ENCODE measurements at places on chromosomes 3 and 15. TPM values are rescaled to one million over a fixed set of nuclear protein-coding genes. Genes with fewer than 3 reads are reported as not detected.

DNA sequence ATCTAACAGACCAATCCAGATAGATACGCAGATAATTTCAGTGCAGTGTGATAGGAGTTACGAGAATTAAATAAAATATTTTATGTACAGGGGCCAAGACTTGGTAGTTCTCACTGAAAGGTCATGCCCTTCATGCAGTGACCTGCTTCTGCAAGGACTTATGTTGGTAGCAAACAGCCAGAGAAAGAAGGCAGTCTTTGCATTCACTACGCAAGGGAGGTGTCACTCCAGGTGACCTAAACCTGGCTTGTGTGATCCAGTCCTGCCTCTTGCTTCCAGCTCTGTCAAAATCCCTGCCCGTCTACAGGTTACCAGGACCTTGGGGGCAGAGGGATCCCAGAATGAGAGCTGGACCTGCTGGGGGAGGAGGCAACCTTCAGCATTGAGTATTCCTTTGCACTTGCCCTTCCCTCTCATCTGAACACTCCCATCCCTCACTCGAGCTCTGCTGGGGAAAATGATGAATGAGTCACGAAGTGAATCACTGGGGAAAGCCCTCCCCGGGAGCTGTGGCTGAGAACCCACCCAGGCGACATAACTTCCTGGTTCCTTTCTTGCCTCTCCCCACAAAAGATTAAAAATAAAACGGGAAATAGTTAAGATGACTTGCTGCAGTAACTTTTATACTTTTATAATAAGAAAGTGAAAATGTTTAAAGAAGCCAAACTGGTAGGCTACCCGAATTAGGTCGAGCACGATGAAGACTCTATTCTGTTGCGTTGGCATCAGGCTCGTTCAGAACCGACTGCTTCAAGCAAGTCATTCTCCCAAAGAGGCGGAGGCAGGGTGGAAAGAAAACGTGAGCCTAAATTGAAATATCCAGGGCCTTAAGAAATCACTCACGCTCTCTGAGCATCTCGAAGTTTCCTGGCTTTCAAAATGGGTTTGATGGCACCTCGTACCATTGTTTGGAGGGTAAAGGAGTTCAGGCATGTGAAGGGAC, 216.1 kb downstream of the SLCO3A1 start:
- no peak overlapping the region for H3K27ac ChIP-seq
- peak overlapping the region; percentile 20 for H3K4me3 ChIP-seq
- no peaks in the 10 kb centered on the region for H3K36me3 ChIP-seq

DNA sequence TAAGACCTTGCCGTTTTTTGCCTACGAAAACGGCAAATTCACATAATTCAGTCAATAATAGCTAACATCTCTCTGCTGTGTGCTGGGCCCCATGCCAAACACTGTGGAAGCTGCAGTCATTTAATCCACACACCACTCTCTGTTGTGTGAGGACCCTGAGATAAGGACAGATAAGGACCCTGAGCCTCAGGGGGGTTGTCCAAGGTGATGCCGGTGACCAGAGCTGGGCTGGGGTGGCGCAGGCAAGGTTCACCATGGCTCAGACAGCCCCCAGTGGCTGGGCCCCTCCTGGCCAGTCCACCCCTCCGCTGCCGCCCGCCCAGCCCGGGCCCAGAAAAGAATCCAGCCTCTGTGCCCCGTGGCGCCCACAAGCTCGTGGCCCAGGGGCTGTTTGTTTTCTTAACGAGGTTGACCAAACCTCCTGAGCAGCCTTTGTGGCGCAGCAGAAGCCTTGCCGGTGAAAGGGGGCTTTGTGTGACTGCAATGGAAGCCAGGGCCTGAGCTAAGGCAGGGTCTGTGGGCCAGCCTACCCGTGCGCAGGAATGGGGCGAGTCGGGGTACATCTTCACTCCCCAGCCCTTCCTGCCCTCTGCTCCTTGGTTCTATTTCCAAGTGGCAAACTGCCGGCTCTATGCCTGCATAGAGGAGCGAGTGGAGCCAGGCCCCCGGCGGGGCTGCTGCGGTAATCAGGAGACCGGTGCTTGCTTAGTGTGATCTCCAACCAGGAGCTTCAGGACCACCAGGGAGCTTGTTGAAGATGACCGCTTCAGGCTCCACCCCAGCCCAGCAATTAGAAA, 4.4 kb upstream of the SNX22 start:
- H3K4me3 ChIP-seq, result no peak overlapping the region
- peaks cover 48% of the 10 kb centered on the region for H3K4me1 ChIP-seq

- no peaks in the 10 kb centered on the region for H3K27me3 ChIP-seq
- no peaks in the 10 kb centered on the region for H3K36me3 ChIP-seq
- no peak overlapping the region for H3K27ac ChIP-seq
- H3K4me3 ChIP-seq, result no peak overlapping the region
- H3K4me1 ChIP-seq, result no peaks in the 10 kb centered on the region
- DNase-seq, result no peak
Observed at GRCh38 chr3:77348244-77348855, 308.5 kb downstream of the ROBO2 start.

DNA sequence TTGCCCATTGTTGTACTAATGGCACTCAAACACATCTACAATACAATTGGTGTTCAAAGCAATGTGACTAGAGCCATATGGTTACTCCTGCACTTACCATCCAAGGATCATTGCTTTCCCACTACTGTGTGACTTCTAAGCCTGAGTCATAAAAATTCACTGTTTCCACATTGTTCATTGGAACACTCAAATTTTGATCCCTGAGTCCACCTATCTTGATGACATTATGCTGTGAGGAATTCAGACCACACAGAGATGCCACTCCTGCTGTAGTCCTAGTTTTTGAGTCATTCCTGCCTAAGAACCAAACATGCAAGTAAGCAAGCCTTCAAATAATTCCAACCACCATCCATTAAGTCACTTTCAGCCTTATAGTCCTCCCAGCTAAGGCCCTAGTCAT, 176.2 kb downstream of the EFHB start:
- H3K4me3 ChIP-seq, result no peak overlapping the region
- DNase-seq, result no peak
- no peaks in the 10 kb centered on the region for H3K4me1 ChIP-seq

The CHMP2B gene
- total RNA-seq, result 21.7 TPM

DNA sequence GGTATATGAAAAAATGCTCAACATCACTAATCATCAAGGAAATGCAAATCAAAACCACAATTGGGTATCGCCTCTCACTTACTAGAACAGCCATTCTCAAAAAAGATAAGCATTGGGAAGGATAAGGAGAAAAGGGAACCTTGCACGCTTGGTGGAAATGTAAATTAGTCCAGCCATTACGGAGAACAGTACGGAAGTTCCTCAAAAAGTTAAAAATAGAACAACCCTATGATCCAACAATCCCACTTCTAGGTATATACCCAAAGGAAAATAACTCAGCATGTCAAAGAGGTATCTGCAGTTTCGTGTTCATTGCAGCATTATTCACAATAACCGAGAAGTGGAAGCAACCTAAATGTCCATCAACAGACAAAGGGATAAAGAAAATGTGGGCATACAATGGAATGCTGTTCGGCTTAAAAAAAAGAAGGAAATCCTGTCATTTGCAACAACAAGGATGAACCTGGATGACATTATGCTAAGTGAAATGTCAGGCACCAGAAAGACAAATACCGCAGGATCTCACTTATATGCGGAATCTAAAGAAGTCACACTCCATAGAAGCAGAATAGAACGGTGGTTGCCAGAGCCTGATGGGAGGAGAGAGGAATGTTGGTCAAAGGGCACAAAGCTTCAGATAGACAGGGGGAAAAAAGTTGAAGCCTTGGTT, 11.7 kb upstream of the CMTM7 start:
- no peak for DNase-seq
- no peak overlapping the region for H3K27ac ChIP-seq
- no peaks in the 10 kb centered on the region for H3K27me3 ChIP-seq
- no peaks in the 10 kb centered on the region for H3K36me3 ChIP-seq

The LRRC15 gene
- total RNA-seq, result not detected

The TRIP4 gene
- 35.0 TPM for total RNA-seq

GRCh38 chr15:40469776-40470390, 901 bp upstream of the CHST14 start:
- peak overlapping the region; percentile 64 for H3K4me3 ChIP-seq
- peaks cover 10% of the 10 kb centered on the region for H3K4me1 ChIP-seq
- no peak for DNase-seq
- peaks cover 19% of the 10 kb centered on the region for H3K36me3 ChIP-seq
- no peaks in the 10 kb centered on the region for H3K27me3 ChIP-seq

The KBTBD12 gene
- total RNA-seq, result 0.16 TPM

- no peaks in the 10 kb centered on the region for H3K4me1 ChIP-seq
- DNase-seq, result no peak
- no peak overlapping the region for H3K4me3 ChIP-seq
- H3K27me3 ChIP-seq, result peaks cover 5% of the 10 kb centered on the region
- H3K36me3 ChIP-seq, result no peaks in the 10 kb centered on the region
- no peak overlapping the region for H3K27ac ChIP-seq
Observed at GRCh38 chr3:13826672-13827071, 53.2 kb downstream of the WNT7A start.

The MEX3B gene
- 0.31 TPM for total RNA-seq

DNA sequence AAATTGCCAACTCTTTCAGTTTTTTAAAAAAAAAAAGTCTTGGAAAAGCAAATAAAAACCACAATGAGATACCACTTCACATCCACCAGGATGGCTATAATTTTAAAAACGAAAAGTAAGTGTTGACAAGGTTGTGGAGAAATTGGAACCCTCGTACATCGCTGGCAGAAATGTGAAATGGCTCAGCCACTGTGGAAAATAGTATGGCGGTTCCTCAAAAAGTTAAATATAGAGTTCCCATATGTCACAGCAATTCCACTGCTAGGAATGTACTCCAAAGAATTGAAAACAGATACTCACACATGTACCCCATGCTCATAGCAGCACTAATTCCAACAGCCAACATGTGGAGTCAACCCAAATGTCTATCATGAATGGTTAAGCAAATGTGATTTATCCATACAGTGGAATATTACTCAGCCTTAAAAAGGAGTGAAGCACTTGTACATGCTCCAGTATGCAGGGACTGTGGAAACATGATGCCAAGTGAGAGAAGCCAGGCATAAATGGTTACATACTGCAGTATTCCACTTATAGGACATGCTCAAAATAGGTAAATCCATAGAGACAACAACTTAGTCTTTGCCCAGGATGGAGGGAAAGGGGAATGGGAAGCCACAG, 73.8 kb upstream of the PCSK6 start:
- no peaks in the 10 kb centered on the region for H3K36me3 ChIP-seq
- no peak for DNase-seq
- H3K4me3 ChIP-seq, result no peak overlapping the region
- H3K4me1 ChIP-seq, result no peaks in the 10 kb centered on the region
- peaks cover 29% of the 10 kb centered on the region for H3K27me3 ChIP-seq

The GHSR gene
- not detected for total RNA-seq

The SCAANT1 gene
- total RNA-seq, result not detected

- H3K4me1 ChIP-seq, result peaks cover 20% of the 10 kb centered on the region
- H3K4me3 ChIP-seq, result no peak overlapping the region
- peaks cover 11% of the 10 kb centered on the region for H3K36me3 ChIP-seq
Observed at GRCh38 chr15:98714922-98715321, 66.6 kb downstream of the IGF1R start.

DNA sequence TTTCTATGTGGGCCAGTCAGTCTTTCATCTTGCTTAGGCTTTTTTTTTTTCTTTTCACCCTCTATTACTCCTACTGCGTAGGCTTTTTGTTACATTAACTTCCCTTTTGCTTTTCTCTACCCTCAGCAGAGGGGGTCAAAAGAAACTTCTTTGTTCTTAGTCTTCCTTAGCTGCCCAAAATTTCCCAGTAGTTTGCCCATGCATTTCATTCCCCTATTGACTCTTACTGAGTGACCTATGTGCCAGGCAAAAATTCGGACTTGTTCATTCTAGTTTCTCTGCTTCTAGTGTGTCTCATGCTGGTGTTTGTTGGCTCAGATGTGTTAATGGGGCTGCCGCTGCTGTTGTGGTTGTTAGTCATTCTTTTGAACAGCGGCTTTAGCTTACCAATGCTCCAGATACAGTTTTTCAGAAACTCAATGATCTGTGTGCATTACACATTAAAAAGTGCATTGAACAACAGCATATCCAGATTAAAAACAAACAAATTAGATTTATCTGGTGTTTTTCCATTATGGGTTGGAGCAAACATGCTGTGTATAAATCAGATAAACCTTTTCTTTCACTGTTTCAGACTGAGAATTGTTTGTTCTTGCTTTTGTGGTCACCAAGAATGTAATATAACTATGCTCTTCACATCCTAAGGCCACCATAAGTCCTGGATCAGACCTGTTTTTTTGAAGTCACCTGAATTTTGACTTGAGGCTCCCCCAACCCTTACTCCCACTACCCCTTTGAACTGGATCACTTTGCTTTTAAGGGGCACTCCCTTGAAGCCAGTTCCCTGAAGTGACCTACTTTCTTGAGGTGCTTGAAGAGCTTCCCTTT, 43.1 kb downstream of the PDE8A start:
- DNase-seq, result no peak
- no peak overlapping the region for H3K27ac ChIP-seq
- H3K36me3 ChIP-seq, result no peaks in the 10 kb centered on the region
- H3K4me1 ChIP-seq, result peaks cover 31% of the 10 kb centered on the region

The ACTR8 gene
- 42.7 TPM for total RNA-seq

GRCh38 chr3:25585361-25586166, 79.1 kb downstream of the TOP2B start:
- H3K27ac ChIP-seq, result no peak overlapping the region
- H3K4me3 ChIP-seq, result no peak overlapping the region
- peaks cover 3% of the 10 kb centered on the region for H3K27me3 ChIP-seq
- H3K4me1 ChIP-seq, result no peaks in the 10 kb centered on the region
- no peaks in the 10 kb centered on the region for H3K36me3 ChIP-seq

DNA sequence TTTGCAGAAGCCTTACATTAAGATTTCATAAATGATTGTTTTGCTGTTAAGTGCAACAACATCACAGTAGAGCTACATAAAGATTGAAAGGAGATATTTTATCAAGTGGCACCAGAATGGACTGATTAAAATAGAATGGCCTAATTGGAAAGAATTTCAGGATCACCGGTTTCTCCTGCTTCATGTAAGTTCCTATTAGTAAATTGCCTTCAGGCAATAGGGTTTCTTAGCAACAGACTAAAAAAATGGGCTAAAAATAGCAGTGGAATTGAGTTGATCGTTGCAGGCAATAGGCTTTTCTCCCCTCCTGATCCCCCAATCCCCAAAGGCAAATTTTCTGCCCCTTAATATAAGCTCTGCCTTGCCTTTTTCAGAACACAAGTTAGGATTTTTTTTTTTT, 917 bp downstream of the LNP1 start:
- no peak for DNase-seq
- H3K27ac ChIP-seq, result peak overlapping the region; percentile 95
- peaks cover 11% of the 10 kb centered on the region for H3K36me3 ChIP-seq
- peak overlapping the region; percentile 96 for H3K4me3 ChIP-seq
- peaks cover 50% of the 10 kb centered on the region for H3K4me1 ChIP-seq

- H3K4me1 ChIP-seq, result no peaks in the 10 kb centered on the region
- H3K27ac ChIP-seq, result no peak overlapping the region
Observed at GRCh38 chr3:8220291-8220690, 281.3 kb upstream of the LMCD1 start.

GRCh38 chr3:171255236-171255806, 204.9 kb downstream of the TNIK start:
- peak overlapping the region; percentile 36 for H3K4me3 ChIP-seq
- H3K4me1 ChIP-seq, result peaks cover 22% of the 10 kb centered on the region
- H3K27me3 ChIP-seq, result no peaks in the 10 kb centered on the region
- H3K36me3 ChIP-seq, result no peaks in the 10 kb centered on the region
- no peak for DNase-seq
